Neural progenitor cell (in vitro differentiated cells): ENCODE measurements at places on chromosomes 3 and 15. TPM values are rescaled to one million over a fixed set of nuclear protein-coding genes. Genes with fewer than 3 reads are reported as not detected.

ALDH1A2 gene
- 30.8 and 52.5 TPM in 2 replicates for total RNA-seq

RGMA gene
- 41.4 and 85.1 TPM in 2 replicates for total RNA-seq

VIPR1 gene
- total RNA-seq: 1.4 and 2.9 TPM in 2 replicates

C3orf22 gene
- total RNA-seq: not detected in 2 replicates

- peak; percentile 85 for DNase-seq
Measured at GRCh38 chr3:11060500-11061251, 68.1 kb downstream of the SLC6A1 start.

DNA sequence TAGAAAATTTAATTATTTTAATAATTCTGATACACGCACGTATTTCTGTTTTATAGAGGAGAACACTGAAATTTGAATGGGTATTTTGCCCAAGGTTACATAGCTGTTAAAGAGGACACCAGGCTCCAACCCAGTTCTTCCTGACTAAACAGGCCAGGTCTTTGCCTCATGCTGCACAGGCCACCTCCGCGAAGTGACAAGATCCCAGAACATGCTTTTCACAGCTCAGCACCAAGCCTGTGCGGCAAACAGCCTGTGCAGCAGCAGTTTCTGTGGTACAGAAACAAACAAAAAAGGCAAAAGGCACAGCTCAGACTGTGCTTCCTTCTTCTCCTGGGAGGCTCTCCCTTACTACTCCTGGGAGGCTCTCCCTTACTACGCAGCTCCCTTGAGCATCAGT lies 6.5 kb downstream of the FOXL2 start:
- DNase-seq: no peak

DNA sequence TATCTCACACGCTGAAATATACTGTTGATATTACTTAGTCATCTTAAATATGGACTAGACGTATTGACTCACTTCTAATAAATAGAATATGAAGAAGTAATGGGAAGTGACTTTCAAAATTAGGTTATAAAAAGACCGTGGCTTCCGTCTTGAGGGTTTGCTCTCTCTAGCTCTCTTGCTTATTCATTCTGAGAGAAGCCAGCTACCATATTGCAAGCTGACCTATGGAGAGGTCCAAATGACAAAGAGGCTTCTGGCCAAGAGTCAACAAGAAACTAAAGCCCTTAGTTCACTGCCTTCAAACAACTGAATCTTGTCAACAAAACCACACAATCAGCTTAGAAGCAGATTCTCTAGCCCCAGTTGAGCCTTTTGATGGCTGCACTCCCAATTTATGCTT lies 46.1 kb downstream of the SLC9C1 start:
- no peak for DNase-seq

DNA sequence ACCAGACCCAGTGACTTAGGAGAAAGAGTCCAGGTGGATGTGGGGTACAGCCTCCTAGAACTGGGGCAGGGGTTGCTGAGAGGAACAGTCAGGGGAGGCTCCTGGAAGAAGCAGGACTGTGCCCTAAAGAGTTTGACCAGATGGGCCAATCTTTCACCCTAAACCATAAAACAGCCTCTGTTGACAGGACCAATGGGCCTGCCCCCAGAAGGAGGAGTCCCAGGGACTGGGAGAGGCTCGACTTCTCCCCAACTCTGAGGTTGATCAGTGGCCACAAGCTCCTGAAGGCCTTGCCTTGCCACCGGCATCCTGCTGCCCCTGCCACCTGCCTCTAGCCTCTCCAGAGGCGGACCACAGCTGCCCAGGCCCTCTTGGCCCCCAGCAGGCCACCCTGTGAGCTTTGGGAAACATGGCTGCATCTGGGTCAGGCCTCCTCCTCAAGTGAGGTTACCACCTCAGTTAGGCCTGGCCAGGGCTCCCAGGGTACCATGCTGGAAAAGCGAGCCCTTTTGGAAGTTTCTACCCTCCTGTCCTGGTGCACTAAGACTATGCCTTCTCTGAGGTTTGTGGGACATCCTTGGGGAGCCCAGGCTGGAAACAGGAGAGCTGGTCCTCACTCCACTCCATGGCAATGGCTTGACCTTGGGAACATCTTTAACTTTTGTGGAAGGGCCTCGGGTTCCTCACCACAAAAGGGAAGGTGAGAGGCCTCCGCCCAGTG lies 2.8 kb downstream of the VIPR1 start:
- no peak for DNase-seq

DNA sequence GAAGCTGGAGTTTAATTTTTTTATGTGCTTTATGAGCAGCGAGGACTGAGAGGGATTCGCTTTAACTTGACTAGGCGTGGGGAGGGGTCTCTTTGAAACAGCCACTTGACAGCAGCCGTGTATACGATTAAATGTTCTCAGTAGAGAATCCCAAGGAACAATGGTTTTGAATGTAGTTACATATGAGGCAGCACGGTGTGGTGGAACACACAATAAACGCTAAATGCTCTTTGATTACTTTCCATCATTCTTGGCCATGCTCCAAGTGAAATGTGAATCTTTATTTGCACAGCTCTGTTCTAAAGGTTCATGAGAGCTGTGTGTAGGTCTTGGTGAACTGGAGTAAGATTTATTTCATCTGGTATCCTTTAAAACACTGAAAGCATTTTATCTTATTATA lies 251.4 kb upstream of the TGFBR2 start:
- DNase-seq: no peak

DNA sequence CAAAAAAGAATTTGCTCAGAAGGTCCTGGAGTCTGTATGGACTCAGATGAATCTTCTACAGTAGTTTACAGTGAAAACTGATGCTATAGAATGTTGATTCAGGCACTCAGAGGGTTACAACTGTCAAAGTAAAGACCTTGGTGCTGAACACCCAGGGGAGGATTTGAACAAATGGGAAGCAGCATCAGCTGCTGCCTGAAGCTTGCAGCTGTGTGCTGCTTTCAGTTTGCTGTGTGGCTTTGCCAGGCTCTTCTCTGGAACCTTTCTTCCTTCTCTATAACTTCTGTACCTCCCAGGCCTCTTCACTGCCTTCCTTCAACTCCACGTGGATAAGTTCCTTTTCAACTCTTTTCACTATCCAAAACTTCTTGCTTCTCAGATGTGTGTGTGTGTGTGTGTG lies 214.2 kb downstream of the GRM7 start:
- no peak for DNase-seq

DNA sequence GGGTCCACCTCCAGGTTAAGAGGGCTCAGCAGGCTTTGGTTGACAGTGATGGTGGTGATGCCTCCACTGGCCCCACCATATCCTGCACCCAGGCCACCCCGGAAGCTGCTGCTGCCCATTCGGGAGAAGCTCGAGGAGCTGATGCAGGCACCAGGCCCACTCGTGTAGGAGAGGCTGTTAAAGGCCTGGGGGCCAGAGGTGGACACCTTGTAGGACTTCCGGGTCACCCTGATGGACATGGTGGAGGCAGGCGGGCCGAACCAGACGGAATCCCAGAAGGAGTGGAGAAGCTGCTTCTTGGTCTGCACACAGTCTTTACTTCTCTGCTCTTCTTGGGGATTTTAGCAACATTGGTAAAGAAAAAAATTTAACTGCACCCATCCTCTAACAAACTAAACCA lies 65.2 kb upstream of the CDAN1 start:
- DNase-seq: no peak

DNA sequence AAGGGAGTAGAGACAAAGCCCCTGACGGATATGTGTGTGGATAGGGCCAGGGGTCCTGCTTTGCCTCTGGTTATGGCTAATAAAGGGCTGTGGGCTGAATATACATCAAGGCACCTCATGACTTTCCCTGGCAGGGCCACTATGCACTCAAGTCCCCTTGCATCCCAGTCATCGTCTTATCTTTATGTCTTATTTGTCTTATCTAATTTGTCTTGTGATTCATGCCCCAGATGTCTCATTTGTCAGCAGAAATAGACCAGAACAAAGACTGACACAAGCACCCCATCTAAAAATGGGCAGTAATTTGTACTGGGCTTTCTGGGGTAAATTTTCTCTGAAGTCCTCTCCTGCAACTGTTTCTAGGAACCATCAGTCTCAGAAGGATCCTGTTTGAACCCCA lies 68.6 kb downstream of the ITGA11 start:
- no peak for DNase-seq

GRCh38 chr3:170768334-170768801 lies 101.6 kb downstream of the RPL22L1 start:
- DNase-seq: no peak

GRCh38 chr3:164144824-164145223 lies 933.5 kb downstream of the SI start:
- no peak for DNase-seq

GRCh38 chr3:13231781-13232666 lies 158.8 kb upstream of the IQSEC1 start:
- DNase-seq: no peak

DNA sequence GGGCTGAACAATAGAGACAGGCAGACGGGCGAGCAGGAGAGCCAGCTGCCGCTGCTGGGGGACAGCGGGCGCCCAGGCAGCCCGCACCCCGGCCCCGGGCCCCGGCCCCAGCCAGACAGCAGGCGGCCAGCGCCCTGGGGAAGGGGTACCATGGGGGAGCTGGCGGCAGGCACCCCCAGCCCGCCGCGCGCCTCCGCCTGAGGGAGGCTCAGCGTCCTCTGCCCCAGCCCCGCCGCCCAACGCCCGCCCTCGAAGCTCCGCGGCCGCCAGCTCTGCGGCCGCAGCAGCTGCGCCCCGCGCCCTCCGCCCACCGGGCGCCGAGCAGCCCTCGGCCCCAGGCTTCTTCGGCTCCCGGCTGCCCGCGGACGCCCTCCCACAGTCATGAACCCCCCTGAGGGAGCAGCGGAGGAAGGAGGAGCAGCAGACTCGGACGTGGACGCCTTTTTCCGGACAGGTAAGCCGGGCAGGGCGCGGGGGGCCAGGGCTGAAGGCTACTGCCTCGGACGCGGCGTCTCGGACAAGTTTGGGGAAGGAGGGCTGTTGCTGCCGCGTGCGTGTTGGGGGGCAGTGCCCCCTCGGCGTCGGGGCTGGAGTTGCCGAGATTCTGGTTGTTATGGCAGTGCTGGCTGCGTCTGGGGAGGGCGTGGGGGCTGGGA lies 41.6 kb upstream of the ROPN1 start:
- peak; percentile 69 for DNase-seq

DNA sequence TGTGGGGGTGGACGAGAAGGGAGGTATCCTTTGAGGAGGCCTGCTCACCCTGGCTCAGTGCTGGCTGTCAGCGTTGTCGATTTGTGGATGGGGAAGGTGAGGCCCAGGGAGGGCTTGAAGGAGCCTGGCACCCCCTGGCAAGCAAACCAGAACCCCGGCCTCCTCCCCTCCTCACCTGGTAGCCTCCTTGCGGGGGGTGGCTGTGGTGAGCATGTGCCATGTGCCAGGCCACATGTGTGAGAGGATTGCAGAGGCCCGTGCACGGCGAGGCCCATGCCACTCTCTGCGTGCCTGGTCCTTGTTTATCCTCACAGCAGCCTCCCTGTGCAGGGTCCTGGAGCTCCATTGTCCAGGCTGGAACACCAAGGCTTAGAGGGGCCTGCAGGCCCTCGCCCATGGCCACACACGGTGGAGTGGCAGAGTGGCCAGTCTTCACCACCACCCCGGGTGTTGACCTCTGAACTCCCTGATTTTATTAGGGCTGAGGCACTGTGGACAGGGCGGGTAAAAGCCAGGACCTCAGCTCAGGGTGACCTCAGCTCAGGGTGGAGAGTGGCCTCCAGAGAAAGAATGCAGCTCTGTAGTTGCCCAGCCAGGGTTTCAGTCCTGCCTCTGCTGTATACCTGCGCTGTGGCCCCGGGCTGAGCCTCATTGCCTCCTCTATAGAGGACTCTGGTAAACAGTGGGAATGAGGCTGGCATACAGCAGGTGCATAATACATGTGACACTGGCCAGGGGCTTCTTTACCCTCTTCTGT lies 29.1 kb downstream of the HDAC11 start:
- no peak for DNase-seq

GRCh38 chr15:69499521-69500211 lies 47.0 kb downstream of the RPLP1 start:
- DNase-seq: peak; percentile 44
